Activated naive CD4-positive, alpha-beta T cell treated with anti-CD3 and anti-CD28 coated beads, Interleukin-2, amount 10 ng/mL, durations not matched to agents 5 hours and 36 hours (primary cell): ENCODE measurements at places on chromosomes 3 and 15. TPM values are rescaled to one million over a fixed set of nuclear protein-coding genes. Genes with fewer than 3 reads are reported as not detected.

Gene OCA2
- not detected for total RNA-seq

Gene TTLL13
- total RNA-seq, result 0.34 TPM

Gene FAM219B
- 89.5 TPM for total RNA-seq

Gene AADAC
- total RNA-seq, result not detected

Gene FOXL2NB
- total RNA-seq, result not detected

Gene TPM1
- total RNA-seq, result 7.1 TPM

Gene SH2D7
- total RNA-seq, result not detected

Gene ZIC1
- not detected for total RNA-seq

Gene TRIM42
- total RNA-seq, result not detected

Gene OSTN
- total RNA-seq, result not detected

Gene GUCA1C
- total RNA-seq, result not detected

Gene TMCO5A
- total RNA-seq, result not detected

Gene SMCO1
- total RNA-seq, result not detected

Gene C3orf49
- total RNA-seq, result not detected

Gene SMAD6
- total RNA-seq, result 1.3 TPM

Gene SLC22A14
- total RNA-seq, result not detected

Gene RASGRF1
- total RNA-seq, result not detected

Gene P2RY12
- not detected for total RNA-seq

Gene MYLK
- not detected for total RNA-seq

Gene GSK3B
- 40.5 TPM for total RNA-seq

Gene GLDN
- not detected for total RNA-seq

Gene XCR1
- total RNA-seq, result not detected

Gene CHCHD4
- total RNA-seq, result 12.4 TPM

Gene VGLL3
- total RNA-seq, result not detected

Gene GP5
- 4.9 TPM for total RNA-seq

Gene FBXW12
- total RNA-seq, result not detected

Gene CNOT10
- total RNA-seq, result 52.5 TPM

Gene TM6SF1
- 16.6 TPM for total RNA-seq

Gene KNG1
- total RNA-seq, result not detected

Gene PLA2G4D
- total RNA-seq, result not detected

Gene GPR149
- not detected for total RNA-seq

Gene ISL2
- total RNA-seq, result 0.13 TPM

Gene ATP6V1A
- 35.7 TPM for total RNA-seq

Gene YEATS2
- 42.6 TPM for total RNA-seq

Gene IL5RA
- not detected for total RNA-seq

Gene ANKRD34C
- total RNA-seq, result not detected

Gene PPP1R14D
- total RNA-seq, result not detected
